NCI-H774 (cell line): ENCODE measurements at places on chromosomes 3 and 15.

DNA sequence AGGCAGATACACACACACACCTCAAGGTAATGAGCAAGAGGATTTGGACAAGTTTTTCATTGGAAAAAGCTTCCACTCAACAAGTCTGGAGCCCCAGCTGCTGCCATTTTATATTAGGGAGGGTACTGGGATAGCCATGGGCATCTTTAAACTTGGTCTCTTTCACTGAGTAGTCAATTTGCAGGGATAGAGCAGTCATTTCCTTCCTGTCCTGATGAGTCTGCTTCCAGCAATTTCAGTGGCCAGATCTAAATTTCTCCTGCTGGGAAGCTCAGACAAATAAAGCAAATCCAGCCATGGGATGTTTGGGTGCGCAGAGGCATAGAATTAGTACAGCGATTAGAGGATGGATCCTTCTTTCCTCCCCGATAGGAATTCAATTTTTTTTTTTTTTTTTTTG, 874 bp upstream of the ERC2 start:
- no peak for DNase-seq

- DNase-seq, result peak; percentile 42
Measured at GRCh38 chr3:130850044-130850797, 43.7 kb upstream of the ATP2C1 start.

GRCh38 chr15:87129916-87130315, 1050.2 kb downstream of the AGBL1 start:
- no peak for DNase-seq

GRCh38 chr3:114706591-114707232, 412.9 kb downstream of the TIGIT start:
- DNase-seq, result no peak

- DNase-seq, result no peak
Measured at GRCh38 chr3:44939581-44940036, 36.4 kb downstream of the ZDHHC3 start.

GRCh38 chr3:29099775-29100174, 181.1 kb upstream of the RBMS3 start:
- DNase-seq, result no peak

DNA sequence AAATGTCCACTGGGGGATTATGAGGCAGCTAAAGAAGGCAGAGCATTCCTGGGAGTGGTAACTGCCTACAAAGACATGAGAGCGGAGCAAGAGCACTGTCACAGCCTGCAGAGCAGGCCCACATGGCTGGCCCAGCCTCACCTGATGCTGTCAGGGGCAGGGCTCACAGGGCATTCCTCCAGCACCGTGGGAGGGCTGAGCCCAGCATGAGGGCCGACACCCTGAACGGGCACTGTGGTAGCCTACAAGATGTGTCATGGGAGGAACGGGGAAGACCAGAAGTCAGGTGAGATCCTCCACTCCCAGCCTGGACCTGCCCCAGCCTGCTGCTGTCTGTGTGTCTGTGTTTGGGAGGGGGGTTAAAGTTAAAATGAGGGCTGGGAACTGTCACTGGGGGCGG, 30.1 kb downstream of the CCDC12 start:
- DNase-seq, result no peak

DNA sequence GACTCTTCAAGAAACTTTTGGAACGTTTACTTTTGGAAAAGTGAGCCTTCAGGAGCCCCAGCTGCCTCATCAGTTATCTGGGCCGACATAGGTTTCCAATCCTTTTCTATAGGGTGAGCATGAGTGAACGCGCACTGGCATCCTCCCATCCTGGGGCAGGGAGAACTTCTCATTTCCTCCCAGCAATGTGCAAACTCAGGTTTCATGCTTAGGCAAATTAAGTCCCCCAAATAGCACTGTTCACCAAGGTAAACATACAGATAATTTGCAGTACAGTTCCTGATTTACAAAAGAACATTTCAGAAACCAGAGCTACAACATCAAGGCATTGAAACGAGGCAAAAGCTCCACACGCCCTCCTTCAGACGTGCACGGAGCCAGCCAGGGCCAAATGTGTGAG, 333.5 kb upstream of the NR2E3 start:
- no peak for DNase-seq

GRCh38 chr15:63655683-63656372, 58.6 kb downstream of the FBXL22 start:
- DNase-seq, result no peak

GRCh38 chr15:68433551-68433950, 1.6 kb upstream of the ITGA11 start:
- no peak for DNase-seq

DNA sequence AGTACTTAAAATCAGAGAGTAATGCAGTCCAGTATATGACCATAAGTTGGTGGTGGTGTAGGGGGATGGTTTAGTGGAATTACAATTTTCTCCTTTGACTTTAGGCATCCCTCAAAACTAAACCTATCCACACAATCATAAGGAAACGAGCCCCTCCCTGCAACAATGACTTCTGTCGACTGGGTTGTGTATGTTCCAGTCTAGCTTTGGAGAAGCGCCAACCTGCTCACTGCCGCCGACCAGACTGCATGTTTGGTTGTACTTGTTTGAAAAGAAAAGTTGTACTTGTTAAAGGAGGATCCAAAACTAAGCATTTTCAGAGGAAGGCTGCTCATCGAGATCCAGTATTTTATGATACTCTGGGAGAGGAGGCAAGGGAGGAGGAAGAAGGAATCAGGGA, 52.8 kb downstream of the MGA start:
- DNase-seq, result no peak

DNA sequence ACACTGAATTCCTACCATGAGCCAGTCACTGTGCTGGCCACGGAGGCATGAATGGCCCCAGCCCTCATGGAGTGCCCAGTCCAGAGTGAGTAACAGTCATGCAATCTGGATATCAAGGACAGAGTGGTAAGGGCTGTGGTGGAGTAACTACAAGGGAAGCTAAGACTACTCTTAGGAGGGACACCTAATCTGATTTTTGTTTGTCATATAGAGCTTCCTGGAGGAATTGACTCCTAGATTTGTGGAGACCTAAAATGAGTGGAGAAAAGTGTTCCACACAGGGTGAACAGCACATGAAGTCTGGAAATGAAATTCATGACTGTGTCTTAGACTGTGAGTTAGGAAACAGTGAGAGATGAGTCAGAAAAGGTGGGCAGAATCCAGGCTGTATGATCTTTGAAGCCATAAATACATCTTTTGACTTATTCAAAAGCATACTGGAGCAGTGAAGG, 219.9 kb downstream of the NFKBIZ start:
- no peak for DNase-seq

- DNase-seq, result no peak
Measured at GRCh38 chr3:126107203-126107939, 23.4 kb upstream of the SLC41A3 start.

DNA sequence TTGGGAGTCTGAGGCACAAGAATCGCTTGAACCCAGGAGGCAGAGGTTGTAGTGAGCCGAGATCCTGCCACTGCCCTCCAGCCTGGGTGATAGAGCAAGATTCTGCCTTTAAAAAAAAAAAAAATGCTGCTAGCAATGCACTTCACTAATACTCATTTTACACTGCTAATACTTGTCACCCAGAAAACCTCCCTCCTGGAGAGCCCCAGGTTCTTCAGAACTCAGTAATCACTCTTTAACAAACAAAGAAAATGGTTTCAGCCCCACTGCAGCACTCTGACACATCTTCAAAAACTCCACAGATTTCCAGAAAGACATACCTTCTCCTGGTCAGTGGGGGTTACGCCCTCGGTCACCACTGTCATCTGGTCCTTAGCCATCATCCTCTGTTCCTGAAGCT, 366.7 kb downstream of the SHQ1 start:
- no peak for DNase-seq

GRCh38 chr3:197957790-197958133, 2.3 kb upstream of the LMLN start:
- no peak for DNase-seq

DNA sequence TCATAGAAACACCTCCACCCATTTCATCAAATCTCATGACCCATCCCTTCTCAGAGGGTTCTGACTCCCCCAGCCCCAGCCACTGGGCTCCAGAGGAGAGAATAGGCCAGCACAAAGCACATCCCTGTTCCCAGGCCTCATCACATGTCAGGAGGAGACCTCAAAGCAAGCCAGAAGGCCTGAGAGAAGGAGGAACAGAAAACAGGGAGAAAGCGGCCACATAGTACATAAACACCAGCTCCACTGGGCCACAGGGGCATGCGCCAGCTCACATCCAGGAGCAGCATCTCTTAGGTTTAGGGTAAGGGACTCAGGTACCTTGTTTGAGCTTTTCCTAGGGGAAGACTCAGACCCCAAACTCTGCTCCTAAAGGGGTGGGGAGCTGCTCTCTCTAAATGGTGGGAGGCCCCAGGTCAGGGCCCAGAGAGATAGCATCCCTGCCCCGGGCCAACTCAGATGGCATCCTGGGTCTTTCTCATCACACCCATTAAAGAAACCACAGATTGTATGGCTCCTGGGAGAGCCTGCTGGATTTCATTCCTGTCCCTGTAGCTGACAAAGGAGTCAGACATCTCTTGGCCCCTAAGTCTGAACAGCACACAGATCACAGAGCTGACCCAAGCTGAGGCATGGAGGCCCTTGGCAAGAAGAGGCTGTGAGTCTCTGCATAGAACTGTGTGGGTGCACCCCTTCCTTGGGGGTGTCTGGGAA, 2.5 kb downstream of the SHF start:
- no peak for DNase-seq

DNA sequence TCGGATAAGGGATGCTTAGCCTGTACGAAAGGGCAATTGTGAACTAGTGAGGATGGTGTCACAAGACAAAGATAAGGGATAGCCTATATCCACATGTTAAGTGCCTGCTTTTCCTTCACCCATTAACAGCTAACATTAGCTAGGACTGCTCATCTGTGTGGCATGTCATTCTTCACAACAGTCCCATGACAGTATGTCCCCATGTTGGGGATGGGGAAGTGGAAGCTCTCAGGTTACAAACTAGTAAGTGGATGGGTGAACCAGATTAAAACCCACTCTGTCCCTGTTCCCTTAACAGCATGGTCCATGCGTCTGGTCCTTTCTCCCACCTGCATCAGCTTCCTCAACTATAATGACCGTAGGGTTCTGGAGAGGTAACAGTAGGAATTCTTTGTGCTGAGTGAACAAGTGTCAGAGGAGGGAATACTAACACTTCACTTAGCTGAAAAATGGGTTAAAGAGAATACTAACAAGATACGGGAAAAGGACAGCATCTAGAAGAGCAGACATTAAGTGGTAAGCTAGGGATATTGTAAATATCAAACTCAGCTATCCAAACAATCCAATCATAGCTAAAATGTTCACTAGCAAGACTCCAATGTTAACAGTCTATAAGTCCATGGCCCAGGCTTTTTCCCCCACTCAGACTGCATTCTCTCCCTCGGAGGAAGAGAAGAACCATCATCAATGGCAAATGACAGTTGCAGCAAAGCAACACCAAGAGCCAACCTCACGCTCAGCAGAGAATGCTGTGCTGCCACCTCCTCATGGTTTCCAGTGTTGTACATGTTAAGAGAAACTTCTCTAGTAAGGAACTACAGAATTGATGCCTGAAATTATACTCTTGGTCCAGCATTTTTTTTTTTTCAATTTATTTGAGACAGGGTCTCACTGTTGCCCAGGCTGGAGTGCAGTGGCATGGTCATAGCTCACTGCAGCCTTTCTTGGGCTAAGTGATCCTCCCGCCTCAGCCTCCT, 5.0 kb downstream of the RPLP1 start:
- no peak for DNase-seq

DNA sequence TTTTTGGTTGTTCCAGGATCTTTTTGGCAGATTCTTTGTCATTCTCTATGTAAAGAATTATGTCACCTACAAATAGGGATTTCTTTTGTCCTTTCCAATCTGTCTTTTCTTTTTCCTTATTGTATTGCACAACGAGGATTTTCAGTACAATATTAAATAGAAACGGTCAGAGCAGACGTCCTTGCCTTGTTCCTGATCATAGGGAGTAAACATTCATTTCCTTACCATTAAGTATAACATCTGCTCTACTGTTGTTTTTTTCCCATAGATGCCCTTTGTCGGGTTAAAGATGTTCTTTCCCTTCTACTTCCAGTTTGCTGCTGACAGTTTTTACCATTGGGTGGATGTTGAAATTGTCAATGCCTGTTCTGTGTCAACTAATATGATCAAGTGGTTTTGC, 528.4 kb downstream of the OCA2 start:
- DNase-seq, result no peak

- no peak for DNase-seq
Measured at GRCh38 chr3:78721771-78722543, 1045.8 kb downstream of the ROBO1 start.

DNA sequence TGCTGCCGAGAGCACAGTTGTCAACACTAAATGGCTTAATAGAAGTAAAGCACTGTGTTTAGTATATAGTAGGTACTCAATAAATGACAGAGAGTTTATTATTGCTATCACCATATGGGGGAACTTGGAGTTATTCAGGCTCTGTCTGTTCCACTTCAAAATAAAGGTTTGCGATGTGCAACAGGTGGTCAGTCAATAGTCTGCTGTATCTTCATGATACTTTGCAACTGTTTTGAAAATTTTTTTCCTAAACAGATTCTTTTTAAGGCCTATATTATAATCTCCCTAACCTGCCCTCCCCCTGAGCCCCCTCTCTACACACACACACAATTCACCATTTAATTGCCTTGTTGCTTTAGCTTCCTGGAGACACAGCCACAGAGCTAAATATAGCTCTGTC, 164.7 kb upstream of the NR2F2 start:
- no peak for DNase-seq

DNA sequence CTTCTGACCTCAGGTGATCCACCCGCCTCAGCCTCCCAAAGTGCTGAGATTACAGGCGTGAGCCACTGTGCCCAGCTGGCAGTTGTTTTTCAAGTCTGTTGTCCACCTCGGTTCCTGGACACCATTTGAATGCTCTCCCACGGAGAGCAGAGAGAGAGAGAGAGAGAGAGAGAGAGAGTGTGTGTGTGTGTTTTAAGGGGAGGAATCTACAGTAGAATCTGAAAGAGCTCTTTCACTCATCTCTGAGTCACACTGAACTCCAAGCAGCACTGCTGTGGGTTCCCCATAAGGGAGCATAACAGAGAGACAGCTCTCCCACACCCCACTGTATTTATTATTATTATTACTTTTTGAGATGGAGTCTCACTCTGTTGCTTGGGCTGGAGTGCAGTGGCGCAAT, 156.6 kb downstream of the RPLP1 start:
- no peak for DNase-seq

GRCh38 chr3:126952261-126952982, 30.5 kb upstream of the PLXNA1 start:
- DNase-seq, result no peak

DNA sequence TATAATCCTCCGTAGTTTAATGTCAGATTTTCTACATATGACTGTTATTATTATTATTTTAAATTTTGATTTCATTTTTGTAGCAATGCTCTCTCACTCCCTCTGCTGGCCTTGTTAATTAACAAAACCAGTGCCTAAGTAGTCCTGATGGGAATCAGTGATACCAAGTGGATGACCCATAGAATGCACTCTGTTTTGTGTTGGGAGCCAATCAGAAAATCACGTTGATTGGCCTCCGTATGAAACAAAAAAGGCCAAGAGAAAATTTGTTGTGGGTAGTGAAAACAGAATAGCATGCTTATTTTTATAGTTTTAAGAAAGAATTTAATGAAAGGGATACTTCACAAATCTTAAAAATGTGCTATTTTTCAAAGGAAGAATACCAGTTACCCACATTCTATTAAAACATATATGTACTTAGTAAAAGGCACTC, 34.4 kb upstream of the MEIS2 start:
- peak; percentile 9 for DNase-seq
